ENCODE measurements at places on chromosomes 2 and 18. TPM values are rescaled to one million over a fixed set of nuclear protein-coding genes. Genes with fewer than 3 reads are reported as not detected.
A peak's percentile ranks its signal among the peaks of the same experiment; 100 is the strongest.

- peak overlapping the region; percentile 64 for H3K4me3 ChIP-seq
- no peak for DNase-seq
- no peak overlapping the region for H3K27ac ChIP-seq
- no peaks in the 10 kb centered on the region for H3K4me1 ChIP-seq
Measured at GRCh38 chr2:88765154-88765888, 73.8 kb downstream of the RPIA start.

GRCh38 chr18:48754993-48755473, 195.7 kb downstream of the SMAD7 start:
- H3K36me3 ChIP-seq, result no peaks in the 10 kb centered on the region
- H3K4me1 ChIP-seq, result peaks cover 5% of the 10 kb centered on the region
- no peak overlapping the region for H3K4me3 ChIP-seq
- peak overlapping the region; percentile 78 for H3K27ac ChIP-seq
- no peaks in the 10 kb centered on the region for H3K27me3 ChIP-seq

Gene EFEMP1
- 273 TPM for total RNA-seq

DNA sequence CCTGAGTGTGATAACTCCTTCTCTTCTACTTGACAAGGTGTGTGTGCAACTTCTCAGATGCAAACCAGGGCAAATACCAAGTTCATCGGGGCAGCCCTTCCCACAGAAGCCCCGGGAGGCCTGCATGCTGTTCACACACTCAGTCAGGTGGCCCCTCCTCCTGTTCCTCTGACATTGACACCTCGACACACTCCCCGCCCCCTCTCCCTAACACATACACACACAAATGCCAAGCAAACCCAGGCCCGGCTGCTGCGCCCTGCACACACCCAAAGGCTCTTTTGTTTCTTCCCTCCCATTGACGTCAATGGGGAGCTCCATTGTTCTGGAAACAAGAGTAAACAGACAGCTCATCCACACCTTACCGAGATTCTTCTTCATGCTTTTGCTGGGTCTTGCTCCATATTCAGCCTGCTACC, 1.7 kb upstream of the PER2 start:
- peak overlapping the region; percentile 97 for H3K27ac ChIP-seq
- no peaks in the 10 kb centered on the region for H3K36me3 ChIP-seq
- H3K27me3 ChIP-seq, result no peaks in the 10 kb centered on the region

- no peaks in the 10 kb centered on the region for H3K4me1 ChIP-seq
- DNase-seq, result no peak
- H3K36me3 ChIP-seq, result no peaks in the 10 kb centered on the region
- H3K4me3 ChIP-seq, result no peak overlapping the region
Measured at GRCh38 chr2:237901932-237902850, 42.8 kb downstream of the RAMP1 start.

DNA sequence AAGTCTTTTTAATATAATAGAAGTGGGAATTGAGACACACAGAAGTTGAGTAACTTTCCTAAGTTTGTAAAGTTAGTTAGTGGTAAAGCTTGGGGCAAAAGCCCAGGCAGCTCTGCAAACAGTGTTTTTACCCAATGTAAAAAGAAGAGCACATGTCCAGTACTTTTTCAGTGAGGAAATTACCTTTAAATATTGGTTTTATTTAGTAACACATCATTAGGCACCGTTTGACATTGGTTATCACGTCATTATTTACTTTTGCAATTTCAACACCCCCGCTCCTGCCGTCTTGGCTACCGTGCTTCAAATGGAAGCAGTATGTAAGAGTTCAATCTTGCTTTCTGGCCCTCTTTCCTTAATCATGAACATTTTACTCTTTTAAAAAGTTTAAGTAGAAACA, 807.9 kb downstream of the EPHA4 start:
- H3K36me3 ChIP-seq, result no peaks in the 10 kb centered on the region
- no peak for DNase-seq
- H3K27me3 ChIP-seq, result no peaks in the 10 kb centered on the region

Gene LYG2
- not detected for total RNA-seq

Gene FKBP7
- 10.5 TPM for total RNA-seq

Gene UGT1A8
- not detected for total RNA-seq

DNA sequence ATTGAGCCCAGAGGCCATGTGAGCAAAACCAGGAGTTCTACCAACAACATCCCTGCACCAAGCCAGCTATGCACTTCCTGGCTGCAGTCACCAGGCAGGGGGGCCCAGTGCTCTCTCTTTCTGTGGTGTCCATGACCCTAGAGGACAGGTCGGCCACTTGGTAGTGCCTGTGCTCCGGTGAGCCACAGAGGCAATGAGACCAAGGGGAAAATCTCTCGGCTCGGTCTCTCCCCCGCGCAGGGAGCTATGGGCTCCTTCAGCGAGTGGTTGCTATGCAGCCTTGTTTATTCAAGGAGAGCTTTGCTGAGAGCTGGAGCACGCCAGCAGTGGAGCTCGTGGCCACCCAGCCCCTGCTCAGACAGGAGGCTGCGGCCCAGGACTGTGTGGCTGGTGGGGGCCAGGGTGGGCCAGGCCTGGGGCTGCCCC, at the start of gene TOGARAM2:
Gene TOGARAM2, plus strand, starts transcription at position 283 of the 426 bp plus-strand sequence. CDS start 13,537 bp downstream, outside the sequence.
- DNase-seq, result no peak
- no peak within 1 kb of the TSS for H3K4me3 ChIP-seq

GRCh38 chr18:45060102-45060501, 379.4 kb downstream of the SETBP1 start:
- H3K4me1 ChIP-seq, result no peaks in the 10 kb centered on the region
- H3K27ac ChIP-seq, result no peak overlapping the region
- no peaks in the 10 kb centered on the region for H3K36me3 ChIP-seq
- no peak for DNase-seq
- H3K4me3 ChIP-seq, result no peak overlapping the region

Gene C2orf80
- not detected for total RNA-seq

All from breast epithelium (tissue), 4 donors.